ENCODE measurements at places on chromosomes 4 and X.

DNA sequence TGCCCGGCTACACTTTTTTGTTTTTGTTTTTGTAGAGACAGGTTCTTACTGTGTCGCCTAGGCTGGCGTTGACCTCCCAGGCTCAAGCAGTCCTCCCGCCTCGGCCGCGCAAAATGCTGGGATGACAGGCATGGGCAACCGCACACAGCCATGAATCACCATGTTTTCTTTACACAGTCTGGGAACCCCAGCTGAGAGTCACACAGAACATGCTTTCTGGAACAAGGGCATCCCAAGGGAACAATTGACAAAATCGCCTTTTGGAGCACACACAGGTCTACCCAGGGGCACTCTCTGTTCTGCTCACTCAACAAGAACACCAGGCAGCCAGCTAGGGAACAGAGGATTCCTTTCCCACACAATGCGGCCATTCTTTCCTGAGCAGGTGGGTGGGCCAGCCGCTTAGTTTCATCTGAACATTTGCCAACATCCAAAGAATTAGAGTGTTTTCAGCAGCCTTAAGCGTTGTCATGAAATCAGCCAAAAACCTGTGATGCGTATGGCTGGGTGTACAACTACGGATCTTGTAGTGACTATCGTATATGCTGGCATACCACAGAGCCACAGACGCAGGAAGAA is 15.7 kb downstream of the PRKX start:
- H3K27me3 ChIP-seq: no peaks in the 10 kb centered on the region
- no peak overlapping the region for H3K27ac ChIP-seq
- no peaks in the 10 kb centered on the region for H3K36me3 ChIP-seq
- no peaks in the 10 kb centered on the region for H3K4me1 ChIP-seq
- H3K4me3 ChIP-seq: no peak overlapping the region

DNA sequence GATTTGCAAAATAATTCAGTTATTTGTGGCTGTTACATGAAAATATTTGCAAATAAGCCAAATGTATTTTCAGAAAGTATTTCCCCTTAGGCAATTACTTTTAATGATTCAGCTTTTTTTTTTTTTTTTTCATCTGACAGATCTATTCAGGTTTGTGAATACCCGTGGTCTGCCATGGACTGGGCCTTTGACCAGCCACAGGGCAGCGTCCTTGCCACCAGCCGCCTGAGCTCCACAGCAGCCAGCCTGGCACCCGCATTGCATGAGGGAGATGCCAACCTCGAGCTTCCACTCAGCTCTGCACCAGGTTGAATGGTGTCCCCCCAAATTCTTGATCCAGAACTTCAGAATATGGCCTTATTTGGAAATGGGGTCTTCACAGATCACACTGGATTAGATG is 14.7 kb downstream of the TMEM271 start:
- H3K4me3 ChIP-seq: no peak overlapping the region
- H3K4me1 ChIP-seq: peaks cover 10% of the 10 kb centered on the region
- no peaks in the 10 kb centered on the region for H3K36me3 ChIP-seq
- no peak overlapping the region for H3K27ac ChIP-seq
- H3K27me3 ChIP-seq: peaks cover 44% of the 10 kb centered on the region
- DNase-seq: no peak

DNA sequence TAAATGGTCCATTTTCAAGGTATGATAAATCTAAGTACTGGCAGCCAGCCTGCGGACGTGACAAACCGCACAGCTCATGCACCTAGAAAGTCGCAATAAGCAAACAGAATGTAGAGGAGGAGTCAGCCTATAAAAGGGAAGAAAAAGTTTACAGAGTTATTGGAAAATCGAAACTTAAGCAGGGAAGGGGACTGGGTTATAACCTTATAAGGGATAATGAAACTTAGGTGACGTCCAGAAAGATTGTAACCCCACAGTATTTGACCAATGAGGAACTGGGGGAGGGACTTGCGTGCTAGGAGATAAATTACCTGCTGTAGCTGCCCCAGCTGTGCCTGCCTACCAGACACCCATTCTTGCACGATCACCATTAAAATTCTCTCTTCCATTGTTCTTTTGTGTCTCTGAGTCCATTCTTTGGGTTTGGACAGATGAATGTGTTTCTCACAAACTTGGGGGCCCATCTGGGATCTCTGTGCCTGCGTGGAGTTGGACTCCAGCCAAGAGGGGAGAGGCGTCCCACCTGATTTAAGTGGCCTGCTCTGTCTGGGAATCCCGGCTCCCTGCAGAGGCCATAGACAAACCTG is 61.0 kb downstream of the ZCCHC12 start:
- no peaks in the 10 kb centered on the region for H3K36me3 ChIP-seq
- 0 out of 2 replicates have a peak, but pooled peaks cover 5% of the 10 kb centered on the region for H3K4me1 ChIP-seq
- peak; percentile 68 for DNase-seq
- no peaks in the 10 kb centered on the region for H3K27me3 ChIP-seq

- H3K27ac ChIP-seq: no peak overlapping the region
- no peak for DNase-seq
- H3K27me3 ChIP-seq: 0 out of 2 replicates have a peak, but pooled peaks cover 5% of the 10 kb centered on the region
- H3K4me3 ChIP-seq: no peak overlapping the region
- no peaks in the 10 kb centered on the region for H3K36me3 ChIP-seq
Measured at GRCh38 chr4:53371843-53372521, 5.5 kb upstream of the FIP1L1 start.

DNA sequence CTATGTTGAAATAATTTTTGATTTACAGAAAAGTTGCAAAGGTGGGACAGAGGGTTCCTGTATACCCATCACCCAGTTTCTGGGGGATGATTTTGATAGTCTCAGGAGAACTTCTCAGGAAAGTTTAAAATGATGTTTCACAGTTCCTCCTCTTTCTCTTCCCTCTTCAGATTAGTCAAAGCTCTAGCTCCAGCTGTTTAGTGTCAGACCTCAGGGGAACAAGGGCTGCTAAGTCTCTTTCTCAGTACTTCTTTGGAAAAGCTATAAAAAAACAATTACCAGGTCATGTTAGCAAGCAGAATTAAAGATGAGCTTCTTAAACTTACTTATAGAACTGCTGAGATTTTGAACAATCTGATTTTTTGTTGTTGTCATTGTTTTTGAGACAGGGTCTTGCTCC is 12.2 kb downstream of the IL13RA1 start:
- H3K4me1 ChIP-seq: peaks cover 14% of the 10 kb centered on the region
- no peak overlapping the region for H3K4me3 ChIP-seq
- no peak overlapping the region for H3K27ac ChIP-seq
- DNase-seq: no peak

GRCh38 chrX:78769946-78770345 is 22.4 kb downstream of the LPAR4 start:
- no peak overlapping the region for H3K4me3 ChIP-seq
- H3K27ac ChIP-seq: no peak overlapping the region
- DNase-seq: no peak
- H3K4me1 ChIP-seq: no peaks in the 10 kb centered on the region
- no peaks in the 10 kb centered on the region for H3K27me3 ChIP-seq

GRCh38 chr4:165027762-165028402 is 3.9 kb upstream of the TRIM60 start:
- no peak overlapping the region for H3K4me3 ChIP-seq
- H3K27me3 ChIP-seq: no peaks in the 10 kb centered on the region
- no peaks in the 10 kb centered on the region for H3K36me3 ChIP-seq
- no peak for DNase-seq

GRCh38 chr4:144592264-144592663 is 53.7 kb upstream of the HHIP start:
- DNase-seq: no peak
- no peaks in the 10 kb centered on the region for H3K36me3 ChIP-seq
- H3K27ac ChIP-seq: no peak overlapping the region
- no peaks in the 10 kb centered on the region for H3K27me3 ChIP-seq
- H3K4me3 ChIP-seq: no peak overlapping the region

DNA sequence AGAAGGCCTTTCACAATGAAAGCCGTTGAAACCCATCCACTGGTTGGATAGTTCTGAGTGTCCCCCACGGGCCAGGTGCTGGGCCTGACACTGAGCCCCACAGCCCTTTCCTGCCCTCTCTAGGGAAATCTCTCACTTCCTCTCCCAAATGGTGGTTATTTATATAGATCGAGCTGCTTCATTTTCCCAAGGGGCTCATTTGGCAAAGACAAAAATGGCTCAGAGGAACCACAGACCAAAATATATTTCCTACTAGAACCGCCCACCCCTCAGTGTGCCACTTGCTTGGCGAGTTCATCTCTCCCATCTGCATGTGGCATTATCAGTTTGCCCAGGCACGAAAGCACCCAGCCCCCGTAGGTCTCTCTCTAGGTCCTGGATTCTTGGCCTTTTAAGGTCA is 53.3 kb upstream of the STIM2 start:
- no peak for DNase-seq
- no peak overlapping the region for H3K27ac ChIP-seq
- no peaks in the 10 kb centered on the region for H3K27me3 ChIP-seq
- no peaks in the 10 kb centered on the region for H3K36me3 ChIP-seq
- no peaks in the 10 kb centered on the region for H3K4me1 ChIP-seq
- no peak overlapping the region for H3K4me3 ChIP-seq

DNA sequence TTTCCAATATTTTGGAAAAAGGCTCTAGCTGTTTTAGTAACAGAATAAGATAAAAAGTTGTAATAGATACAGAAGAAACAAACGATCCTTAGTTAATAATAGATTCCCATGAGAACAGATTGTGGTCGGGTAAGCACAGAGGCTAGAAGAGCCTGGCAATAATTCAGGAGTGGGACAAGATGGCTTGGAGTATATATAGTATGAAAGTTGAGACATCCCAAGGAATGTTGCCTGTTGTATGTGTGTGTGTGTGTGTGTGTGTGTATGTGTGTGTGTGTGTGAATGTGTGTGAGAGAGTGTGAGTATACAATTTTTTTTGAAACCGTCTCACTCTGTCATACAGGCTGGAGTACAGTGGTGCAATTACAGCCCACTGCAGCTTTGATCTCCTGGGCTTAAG is 150.7 kb downstream of the PDGFC start:
- H3K27ac ChIP-seq: no peak overlapping the region
- H3K27me3 ChIP-seq: no peaks in the 10 kb centered on the region

DNA sequence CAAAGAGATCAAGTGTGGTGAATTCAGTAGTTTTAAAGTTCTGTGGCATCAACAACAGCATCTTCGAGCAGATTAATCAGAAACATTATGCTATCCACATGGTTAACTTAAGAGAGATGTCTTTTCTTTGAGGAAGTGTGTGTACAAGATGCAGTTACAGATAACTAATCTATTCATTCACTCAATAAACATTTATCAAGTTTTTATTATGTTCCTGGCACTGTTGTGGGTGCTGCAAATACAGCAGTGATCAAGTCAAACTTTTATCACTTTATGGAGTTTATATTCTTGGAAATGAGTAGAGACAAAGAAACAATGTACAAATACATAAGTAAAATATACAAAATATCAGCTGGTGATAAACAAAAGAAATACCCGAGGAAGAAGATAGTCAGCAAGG is 66.4 kb downstream of the ATOH1 start:
- no peaks in the 10 kb centered on the region for H3K36me3 ChIP-seq
- no peak overlapping the region for H3K4me3 ChIP-seq
- no peaks in the 10 kb centered on the region for H3K27me3 ChIP-seq

GRCh38 chr4:142929526-142929925 is 83.4 kb upstream of the INPP4B start:
- no peak overlapping the region for H3K27ac ChIP-seq
- no peaks in the 10 kb centered on the region for H3K4me1 ChIP-seq
- DNase-seq: no peak
- no peaks in the 10 kb centered on the region for H3K27me3 ChIP-seq

- no peaks in the 10 kb centered on the region for H3K4me1 ChIP-seq
- H3K27ac ChIP-seq: no peak overlapping the region
- no peaks in the 10 kb centered on the region for H3K36me3 ChIP-seq
- H3K27me3 ChIP-seq: no peaks in the 10 kb centered on the region
Measured at GRCh38 chr4:72365016-72365415, 204.0 kb downstream of the ADAMTS3 start.
